ENCODE measurements at places on chromosomes 3 and 15.

- no peak for DNase-seq
Observed at GRCh38 chr15:101440846-101441590, 48.5 kb downstream of the PCSK6 start.

DNA sequence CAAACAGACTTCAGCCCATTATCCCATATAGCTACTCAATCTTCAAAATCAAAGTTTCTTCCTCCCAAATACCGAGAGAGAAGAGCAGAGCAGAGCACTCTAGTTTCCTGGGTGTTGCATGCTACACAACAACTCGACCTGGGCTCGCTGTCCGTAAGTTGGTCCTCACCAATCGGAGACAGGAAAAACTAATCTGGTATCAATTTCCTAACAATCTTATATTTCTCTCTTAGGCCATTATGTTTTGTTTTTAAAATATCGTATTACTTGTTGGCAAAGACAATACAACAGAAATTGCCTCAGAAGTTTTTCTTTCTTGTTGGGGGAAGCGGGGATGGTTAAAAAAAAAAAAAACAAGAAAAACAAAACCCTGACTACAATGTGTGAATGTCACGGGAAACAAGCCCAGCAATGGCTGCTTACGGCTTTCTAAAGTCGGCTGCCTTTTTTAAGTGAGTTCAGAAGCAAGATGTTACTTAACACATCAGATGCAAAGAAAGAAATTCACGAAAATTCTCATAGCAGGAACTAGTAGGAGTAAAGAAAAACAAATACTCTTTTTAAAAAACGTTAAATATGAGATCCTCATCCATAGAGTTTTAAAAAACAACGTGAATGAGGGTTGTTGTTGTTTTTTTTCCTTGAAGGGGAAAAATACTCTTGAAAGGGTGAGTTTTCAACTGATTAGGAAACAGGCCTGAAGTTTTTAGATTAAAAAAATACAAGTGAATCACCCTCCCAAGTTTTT is 1.9 kb downstream of the VGLL4 start:
- no peak for DNase-seq

GRCh38 chr3:55296030-55296429 is 191.1 kb downstream of the WNT5A start:
- no peak for DNase-seq

DNA sequence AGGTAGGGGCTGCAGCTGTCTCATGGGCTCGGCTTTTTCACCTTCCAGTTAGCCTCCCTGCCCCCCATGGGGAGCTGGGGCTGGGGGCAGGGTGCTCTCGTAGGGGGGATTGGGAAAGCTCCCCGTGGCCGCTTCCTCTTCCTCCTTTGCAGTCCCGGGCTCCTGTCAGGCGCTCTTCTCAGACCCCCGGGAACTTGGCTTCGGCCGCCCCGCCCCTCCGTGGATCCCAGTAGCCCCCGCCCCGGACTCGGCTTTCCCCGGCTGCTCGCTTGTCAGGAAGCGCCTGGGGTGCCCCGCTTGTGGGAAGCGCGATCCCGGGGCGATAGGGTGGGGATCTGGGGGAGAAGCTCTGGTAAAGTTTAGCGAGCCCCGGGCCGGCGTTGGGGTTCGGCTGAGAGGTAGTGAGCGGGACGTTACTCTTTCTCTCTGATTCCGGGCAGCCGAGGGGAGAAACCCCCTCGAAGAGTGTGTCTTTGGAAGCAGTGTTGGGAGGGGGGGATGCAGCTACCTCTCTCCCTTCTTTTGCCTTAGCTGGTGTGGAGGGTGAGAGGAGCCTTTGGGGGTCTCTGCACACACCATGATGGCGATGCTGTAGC is 611 bp downstream of the PIAS1 start:
- DNase-seq = no peak
